ENCODE measurements at places on chromosomes 2 and 18. TPM values are rescaled to one million over a fixed set of nuclear protein-coding genes. Genes with fewer than 3 reads are reported as not detected.

DNA sequence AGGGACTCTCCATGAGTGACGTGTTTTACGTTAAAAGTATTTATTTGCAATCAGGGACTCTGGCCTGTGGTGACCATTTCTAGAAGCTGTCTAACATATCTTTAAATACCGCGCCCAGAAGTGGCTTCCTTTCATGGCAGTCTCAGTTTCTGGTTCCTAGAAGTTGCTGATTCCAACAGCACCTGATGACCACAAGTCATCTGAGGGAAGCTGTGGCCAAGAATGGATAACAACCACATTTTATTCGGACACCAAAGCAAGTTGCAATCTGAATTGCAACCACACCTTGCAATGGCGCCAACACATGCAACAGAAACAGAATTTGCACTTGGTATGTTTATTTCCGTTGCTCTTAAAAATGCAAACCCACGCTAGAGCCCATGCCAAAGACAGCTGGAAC, 33.1 kb downstream of the MEX3C start:
- H3K36me3 ChIP-seq = no peaks in the 10 kb centered on the region
- no peak overlapping the region for H3K4me3 ChIP-seq
- H3K27ac ChIP-seq = no peak overlapping the region
- H3K27me3 ChIP-seq = no peaks in the 10 kb centered on the region
- DNase-seq = no peak

DNA sequence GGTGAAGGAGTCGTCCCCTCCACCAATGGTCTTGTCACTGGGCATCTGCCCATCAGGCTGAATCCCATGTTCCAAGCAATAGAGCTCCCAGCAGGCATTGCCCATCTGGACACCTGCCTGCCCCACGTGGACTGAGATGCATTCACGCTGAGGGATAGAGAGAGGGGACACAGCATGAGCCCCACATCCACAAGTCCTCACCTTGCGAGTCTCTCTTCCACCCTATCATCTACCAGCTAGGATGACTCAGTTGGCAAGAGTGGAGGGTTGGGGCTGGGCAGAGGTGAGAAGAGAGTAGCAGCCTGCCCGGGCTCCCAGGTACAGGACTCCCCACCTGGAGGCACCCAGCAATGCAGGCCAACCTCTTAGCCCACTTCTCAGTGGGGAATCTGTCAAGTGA, 959 bp upstream of the TUBA4B start:
- peak overlapping the region; percentile 57 for H3K4me3 ChIP-seq
- no peaks in the 10 kb centered on the region for H3K27me3 ChIP-seq
- no peaks in the 10 kb centered on the region for H3K36me3 ChIP-seq
- no peak overlapping the region for H3K27ac ChIP-seq
- no peak for DNase-seq
- H3K4me1 ChIP-seq = peaks cover 23% of the 10 kb centered on the region

DNA sequence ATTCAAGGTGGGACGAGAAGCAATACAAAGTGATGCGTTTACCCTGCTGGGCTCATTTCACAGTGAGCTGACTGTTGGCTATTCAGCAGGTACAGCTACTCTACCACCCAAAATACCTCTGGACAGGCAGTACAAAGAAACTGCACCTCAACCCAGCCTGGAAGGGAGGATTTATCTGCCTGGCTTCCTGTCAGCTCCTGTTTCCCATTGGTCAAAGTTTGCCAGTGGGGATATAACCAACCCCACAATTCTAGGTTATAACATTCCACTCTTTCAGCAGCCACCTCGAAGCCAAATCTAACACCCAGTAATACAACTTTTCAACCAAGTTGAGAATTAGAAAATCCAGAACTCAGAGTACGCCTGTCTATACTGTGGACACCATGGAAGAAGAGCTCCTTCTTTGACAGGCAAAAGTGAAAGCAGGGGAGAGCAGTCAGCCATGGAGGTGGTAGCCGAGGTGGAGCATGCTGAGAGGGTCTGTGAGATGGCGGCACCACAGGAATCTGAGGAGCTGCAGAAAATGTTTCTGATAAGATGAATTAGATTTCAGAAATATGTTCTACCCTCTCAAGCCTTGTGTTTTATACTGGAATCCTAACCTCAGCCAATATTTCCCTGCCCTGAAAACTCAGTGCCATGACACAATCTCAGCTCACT, 10.8 kb downstream of the DUSP19 start:
- no peak overlapping the region for H3K27ac ChIP-seq
- H3K36me3 ChIP-seq = no peaks in the 10 kb centered on the region
- no peaks in the 10 kb centered on the region for H3K4me1 ChIP-seq
- H3K27me3 ChIP-seq = no peaks in the 10 kb centered on the region
- DNase-seq = no peak

The LOXL3 gene
- 4.3 TPM for total RNA-seq

GRCh38 chr18:70429847-70430500, 141.1 kb downstream of the SOCS6 start:
- no peak for DNase-seq
- H3K27me3 ChIP-seq = no peaks in the 10 kb centered on the region
- no peaks in the 10 kb centered on the region for H3K36me3 ChIP-seq
- no peak overlapping the region for H3K4me3 ChIP-seq
- H3K4me1 ChIP-seq = no peaks in the 10 kb centered on the region
- H3K27ac ChIP-seq = no peak overlapping the region

DNA sequence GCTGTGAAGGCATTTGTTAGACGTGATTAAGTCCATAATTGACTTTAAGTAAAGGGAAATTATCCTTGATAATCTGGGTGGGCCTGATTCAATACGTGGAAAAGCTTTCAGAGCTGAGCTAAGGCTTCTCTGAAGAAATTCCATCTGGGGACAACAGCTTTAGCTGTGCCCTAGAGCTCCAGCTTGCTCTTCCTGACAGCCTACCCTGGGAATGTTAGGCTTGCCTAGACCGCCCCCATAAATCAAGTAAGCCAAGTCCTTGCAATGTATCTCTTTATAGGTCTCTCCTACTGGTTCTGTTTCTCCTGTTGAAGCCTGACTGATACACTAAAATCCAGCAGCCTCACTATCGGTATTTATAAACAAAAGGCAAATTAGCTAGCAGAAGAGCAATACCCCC, 160.0 kb downstream of the STK39 start:
- H3K4me3 ChIP-seq = no peak overlapping the region
- H3K27me3 ChIP-seq = no peaks in the 10 kb centered on the region
- H3K4me1 ChIP-seq = no peaks in the 10 kb centered on the region
- no peak overlapping the region for H3K27ac ChIP-seq
- no peak for DNase-seq
- H3K36me3 ChIP-seq = no peaks in the 10 kb centered on the region

The INO80B gene
- total RNA-seq = 49.6 TPM

DNA sequence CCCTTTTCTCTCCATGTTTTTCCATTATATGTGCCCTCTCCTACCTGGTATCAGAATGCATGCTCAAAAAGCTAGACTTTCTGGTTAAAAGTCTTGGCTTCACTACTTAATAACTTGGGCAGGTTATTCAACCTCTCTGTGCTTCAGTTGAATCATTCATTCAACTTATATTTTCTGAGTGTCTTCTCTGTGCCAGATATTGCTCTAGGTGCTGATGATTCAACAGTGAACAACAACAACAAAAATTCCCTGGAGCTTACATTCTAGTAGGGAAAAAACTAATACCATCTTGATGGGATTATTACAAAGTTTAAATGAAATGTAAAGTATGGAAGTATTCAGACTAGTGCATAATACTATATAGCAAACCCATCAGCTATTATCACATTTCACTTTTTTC, 55.2 kb downstream of the SOS1 start:
- no peaks in the 10 kb centered on the region for H3K36me3 ChIP-seq
- no peaks in the 10 kb centered on the region for H3K4me1 ChIP-seq
- DNase-seq = no peak
- no peak overlapping the region for H3K27ac ChIP-seq

- peaks cover 1% of the 10 kb centered on the region for H3K4me1 ChIP-seq
- no peak for DNase-seq
- H3K4me3 ChIP-seq = no peak overlapping the region
- no peaks in the 10 kb centered on the region for H3K27me3 ChIP-seq
Measured at GRCh38 chr18:55119434-55119833, 160.2 kb upstream of the CCDC68 start.

The CROCC2 gene
- 1.6 TPM for total RNA-seq

The GPR17 gene
- not detected for total RNA-seq

DNA sequence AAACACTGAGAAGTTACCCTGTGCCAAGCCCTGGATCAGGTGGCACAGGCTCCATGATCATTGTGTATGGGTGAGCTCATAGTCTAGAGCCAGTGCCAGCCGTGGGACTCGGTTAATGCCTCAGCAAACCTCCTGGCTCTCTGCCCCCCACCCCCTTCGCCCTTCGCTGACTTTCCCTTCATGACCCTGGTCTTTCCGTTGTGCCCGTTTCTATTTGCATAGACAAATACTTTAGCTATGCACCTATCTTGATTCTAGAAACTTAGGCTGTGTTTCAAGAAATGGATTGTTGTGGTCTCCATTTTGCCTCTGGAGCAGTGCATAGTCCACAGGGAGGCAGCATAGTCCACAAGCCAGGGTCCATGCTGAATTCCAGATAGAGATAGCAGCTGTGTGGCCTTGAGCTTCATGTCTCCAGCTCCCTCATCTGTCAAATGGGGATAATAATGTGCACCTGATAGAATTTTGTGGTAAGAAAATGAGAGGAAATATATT, 44.8 kb upstream of the KDM3A start:
- no peaks in the 10 kb centered on the region for H3K36me3 ChIP-seq
- DNase-seq = peak; percentile 19
- H3K4me1 ChIP-seq = no peaks in the 10 kb centered on the region
- H3K27me3 ChIP-seq = no peaks in the 10 kb centered on the region

DNA sequence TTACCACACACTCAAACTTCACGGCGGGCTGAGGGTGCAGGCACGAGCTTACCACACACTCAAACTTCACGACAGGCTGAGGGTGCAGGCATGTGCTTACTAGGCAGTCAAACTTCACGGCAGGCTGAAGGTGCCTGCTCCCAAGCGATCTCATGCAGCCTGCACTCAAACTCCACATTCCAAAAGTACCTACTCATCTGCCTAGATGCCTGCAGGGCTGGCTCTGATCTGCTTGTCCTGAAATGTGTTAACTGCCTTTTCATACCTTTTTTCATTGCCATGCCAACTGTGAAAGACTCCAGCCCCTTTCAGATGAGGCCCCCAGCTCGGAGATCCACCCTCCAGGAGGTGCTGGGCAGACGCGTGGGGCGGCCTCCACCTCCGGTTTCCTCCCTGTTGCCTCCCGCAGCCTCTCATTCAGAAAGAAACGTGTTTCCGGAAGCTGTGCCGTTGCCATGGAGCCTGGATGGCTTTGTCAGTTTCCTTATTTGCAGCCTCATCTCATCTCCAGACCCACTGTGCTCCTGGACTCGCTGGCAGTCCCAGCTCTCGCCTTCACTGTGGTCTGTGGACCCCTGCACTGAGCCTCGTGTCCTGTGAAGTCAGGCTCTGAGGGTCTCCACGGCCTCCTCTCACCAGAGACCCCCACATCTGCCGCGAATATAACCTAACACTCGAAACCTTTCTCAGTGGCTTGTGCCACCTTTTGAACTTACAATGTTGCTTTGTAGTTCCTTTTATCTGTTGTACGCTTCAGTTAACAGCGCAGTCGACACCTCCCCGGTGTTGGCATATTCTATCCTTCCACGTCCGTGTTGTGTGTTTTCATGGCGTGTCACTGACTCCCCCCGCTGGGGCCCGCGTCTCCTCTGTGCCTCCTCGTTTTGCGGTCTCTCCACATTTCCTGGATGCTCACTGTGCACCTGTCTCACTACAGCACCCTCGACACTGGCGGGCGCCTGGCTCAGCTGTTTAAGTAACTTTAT, 106.1 kb upstream of the ALKAL2 start:
- H3K4me3 ChIP-seq = no peak overlapping the region
- H3K36me3 ChIP-seq = no peaks in the 10 kb centered on the region
- H3K4me1 ChIP-seq = no peaks in the 10 kb centered on the region
- DNase-seq = no peak
- H3K27ac ChIP-seq = no peak overlapping the region

The IL1A gene
- total RNA-seq = 0.10 TPM

DNA sequence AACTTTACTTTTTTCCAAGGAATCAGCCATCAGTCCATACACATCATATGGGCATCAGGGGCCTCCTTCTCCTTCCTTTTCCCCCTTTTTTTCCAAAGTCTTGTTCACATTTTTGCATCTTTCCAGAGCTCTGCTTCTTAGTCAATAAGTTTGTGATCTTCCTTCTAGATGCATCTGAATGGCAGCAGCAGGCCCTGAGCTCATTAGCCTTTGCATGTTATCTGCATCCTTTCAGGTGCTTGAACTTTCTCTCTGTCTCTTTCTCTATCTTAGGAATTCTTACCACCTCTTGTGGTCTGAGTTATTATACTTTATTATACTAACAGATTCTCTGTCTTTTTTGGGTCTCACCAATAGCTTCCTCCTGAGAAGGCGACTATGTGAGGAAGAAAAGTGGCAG, 312.4 kb upstream of the FANCL start:
- H3K27ac ChIP-seq = no peak overlapping the region
- DNase-seq = no peak
- no peak overlapping the region for H3K4me3 ChIP-seq
- H3K27me3 ChIP-seq = no peaks in the 10 kb centered on the region
- no peaks in the 10 kb centered on the region for H3K36me3 ChIP-seq

The ADRA2B gene
- 1.0 TPM for total RNA-seq

GRCh38 chr2:134301928-134302260, 48.0 kb downstream of the MGAT5 start:
- H3K36me3 ChIP-seq = no peaks in the 10 kb centered on the region
- H3K27ac ChIP-seq = no peak overlapping the region
- no peaks in the 10 kb centered on the region for H3K27me3 ChIP-seq
- no peak overlapping the region for H3K4me3 ChIP-seq

DNA sequence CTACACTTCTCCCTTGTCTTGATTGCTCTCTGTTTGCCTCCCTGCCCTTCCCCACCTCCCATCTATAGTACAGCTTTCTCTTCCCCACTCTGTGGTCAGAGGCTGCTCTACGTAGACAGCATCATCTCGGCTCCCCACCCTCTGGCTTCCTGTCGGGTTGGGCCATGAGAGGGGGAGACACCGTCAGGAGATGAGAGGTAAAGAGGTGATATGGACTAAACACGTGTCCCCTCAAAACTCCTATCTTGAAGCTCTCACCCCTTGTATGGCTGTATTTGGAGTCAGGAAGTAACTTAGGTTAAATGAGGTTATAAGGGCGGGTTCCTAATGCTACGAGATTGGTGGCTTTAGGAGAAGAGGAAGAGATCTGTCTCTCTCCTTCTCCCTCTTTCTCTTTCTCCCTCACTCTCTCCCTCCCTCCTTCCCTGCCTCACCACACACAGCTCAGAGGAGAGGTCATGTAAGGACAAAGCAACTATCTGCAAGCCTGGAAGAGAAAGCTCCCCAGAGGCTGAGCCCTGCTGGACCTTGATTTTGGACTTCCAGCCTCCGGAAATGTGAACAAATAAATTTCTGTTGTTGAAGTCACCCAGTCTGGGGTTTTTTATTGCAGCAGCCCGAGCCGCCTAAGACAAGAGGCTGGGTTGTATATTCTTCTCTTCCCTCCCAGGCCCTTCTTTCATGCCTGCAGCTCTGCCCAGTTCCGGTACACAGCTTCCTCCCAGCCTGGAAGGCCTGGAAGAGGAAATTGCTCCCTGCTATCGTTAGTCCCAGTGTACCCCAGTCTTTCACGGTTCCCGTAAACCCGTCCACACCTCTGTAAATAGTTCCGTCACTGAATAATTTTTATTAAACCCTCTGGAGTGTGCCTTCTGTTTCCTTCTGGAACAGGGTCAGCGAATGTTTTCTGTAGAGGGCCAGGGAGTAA, 138.0 kb downstream of the AKAIN1 start:
- H3K36me3 ChIP-seq = no peaks in the 10 kb centered on the region
- no peaks in the 10 kb centered on the region for H3K27me3 ChIP-seq
- no peak overlapping the region for H3K4me3 ChIP-seq
- DNase-seq = no peak
- no peak overlapping the region for H3K27ac ChIP-seq

Measured in ovary (tissue), 10 donors.